ENCODE measurements at places on chromosomes 1 and 21.

- peak; percentile 57 for DNase-seq
These were observed 28.4 kb upstream of the C1orf159 start for GRCh38 chr1:1144122-1144842.

DNA sequence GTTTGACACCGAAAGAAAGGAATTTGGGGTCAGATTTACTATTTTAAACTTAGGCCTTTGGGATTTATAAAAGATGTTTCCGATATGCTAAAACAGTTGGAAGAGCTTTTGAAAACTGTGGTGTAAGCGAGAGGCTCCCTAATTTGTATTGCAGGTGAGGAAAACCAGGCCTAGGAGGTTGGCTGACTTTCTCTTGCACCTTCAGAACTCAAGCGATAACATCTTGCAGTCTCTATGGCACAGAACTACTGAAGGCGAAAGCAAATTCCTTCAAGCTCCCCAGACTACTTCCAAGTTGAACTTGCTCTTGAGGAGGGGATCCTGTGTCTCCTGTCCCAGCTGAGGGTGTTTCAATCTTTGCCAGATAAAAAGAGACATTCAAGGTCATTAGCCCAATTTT is 685.7 kb downstream of the ADGRL2 start:
- DNase-seq, result no peak

- DNase-seq, result peak; percentile 76
These were observed 11.1 kb upstream of the C1orf174 start for GRCh38 chr1:3910857-3911845.

DNA sequence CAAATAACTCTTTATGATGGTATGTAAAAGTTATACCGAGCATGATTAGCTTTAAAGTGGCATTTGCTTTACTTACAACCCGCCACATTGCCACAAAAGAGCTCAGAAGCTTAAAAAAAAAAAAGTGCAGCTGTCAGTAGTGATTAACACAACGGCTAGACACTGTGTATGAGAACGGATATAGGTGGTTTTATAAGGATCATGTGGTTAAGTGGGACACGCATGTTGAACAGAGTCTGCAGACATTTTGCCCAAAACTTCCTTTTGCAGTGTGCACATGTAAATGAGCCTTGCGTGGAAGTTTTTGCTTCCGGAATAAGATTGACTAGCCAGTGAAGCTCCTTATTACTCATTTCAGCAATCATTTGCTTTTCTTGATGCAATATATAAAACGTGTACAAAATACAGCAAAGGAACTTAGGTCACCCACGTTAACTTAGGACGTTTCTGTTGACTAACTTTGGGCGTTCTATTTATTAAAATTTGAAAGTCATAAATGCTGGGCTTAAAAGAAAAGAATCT is 58.7 kb upstream of the RGS1 start:
- DNase-seq, result no peak

GRCh38 chr1:207869859-207870258 is 41.1 kb downstream of the CD34 start:
- DNase-seq, result no peak

DNA sequence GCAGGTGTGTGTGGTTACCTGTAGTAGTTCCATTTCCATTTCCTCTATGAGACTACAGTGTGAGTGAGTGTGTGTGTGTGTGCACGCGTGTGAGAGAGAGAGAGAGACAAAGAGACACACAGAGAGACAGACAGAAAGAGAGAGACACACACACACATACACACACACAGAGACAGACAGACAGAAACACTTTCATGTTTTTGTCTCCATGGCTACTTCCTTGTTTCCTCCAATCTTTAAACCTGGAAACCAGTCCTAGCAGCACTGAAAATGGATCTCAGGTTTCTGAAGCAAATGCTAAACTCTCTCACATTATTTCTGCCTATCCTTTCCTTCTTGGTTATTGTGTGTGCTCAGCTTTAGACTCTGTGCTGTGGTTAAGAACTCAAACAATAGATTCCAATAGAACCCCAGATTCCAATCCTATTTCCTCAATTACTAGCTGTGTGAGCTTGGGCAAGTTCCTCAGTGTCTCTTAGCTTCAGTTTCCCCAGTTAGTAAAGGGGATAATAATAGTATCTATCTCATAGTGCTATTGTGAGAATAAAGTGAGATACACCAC is 22.4 kb upstream of the ABCD3 start:
- no peak for DNase-seq

DNA sequence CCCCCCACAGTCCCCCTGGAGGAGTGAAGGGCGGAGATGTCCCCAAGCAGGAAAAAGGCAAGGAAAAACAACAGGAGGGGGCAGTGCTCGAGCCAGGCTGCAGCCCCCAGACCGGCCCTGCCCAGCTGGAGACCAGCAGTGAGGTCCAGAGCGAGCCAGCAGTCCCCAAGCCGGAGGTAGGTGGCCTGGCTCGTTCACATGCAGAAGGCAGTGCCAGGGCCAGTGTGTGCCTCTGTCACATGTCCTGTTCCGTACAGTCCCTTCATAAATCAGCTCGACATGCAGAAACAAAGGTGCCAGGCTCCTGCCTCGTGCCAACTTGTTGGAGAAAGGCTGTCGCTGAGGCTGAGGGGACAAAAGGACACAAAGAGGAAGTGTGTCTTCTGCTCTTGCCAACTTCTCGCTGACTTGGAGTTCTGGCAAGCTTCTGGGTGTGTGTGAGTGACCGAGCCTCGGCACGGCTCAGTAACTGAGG is 24.1 kb upstream of the MPZL1 start:
- no peak for DNase-seq

DNA sequence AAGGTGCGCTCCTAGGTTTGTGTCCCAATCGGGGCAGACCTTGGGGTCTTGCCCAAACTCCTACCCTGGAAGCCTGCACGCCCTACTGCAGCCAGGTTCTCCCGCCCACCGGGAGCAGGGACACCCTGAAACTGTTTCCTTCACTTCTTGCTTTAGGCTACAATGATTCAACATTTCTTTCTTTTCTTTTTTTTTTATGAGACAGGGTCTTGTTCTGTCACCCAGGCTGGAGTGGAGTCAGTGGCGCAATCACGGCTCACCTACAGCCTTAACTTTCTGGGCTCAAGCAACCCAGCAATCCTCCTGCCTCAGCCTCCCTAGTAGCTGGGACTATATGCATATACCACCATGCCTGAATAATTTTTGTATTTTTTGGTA is 75.8 kb downstream of the ITPKB start:
- DNase-seq, result no peak

- DNase-seq, result no peak
These were observed 11.8 kb upstream of the KHDRBS1 start for GRCh38 chr1:32001863-32002262.

GRCh38 chr1:22539510-22540118 is 23.7 kb upstream of the EPHA8 start:
- no peak for DNase-seq

- DNase-seq, result peak; percentile 55
These were observed 298.9 kb downstream of the KCNT2 start for GRCh38 chr1:196309386-196309785.

DNA sequence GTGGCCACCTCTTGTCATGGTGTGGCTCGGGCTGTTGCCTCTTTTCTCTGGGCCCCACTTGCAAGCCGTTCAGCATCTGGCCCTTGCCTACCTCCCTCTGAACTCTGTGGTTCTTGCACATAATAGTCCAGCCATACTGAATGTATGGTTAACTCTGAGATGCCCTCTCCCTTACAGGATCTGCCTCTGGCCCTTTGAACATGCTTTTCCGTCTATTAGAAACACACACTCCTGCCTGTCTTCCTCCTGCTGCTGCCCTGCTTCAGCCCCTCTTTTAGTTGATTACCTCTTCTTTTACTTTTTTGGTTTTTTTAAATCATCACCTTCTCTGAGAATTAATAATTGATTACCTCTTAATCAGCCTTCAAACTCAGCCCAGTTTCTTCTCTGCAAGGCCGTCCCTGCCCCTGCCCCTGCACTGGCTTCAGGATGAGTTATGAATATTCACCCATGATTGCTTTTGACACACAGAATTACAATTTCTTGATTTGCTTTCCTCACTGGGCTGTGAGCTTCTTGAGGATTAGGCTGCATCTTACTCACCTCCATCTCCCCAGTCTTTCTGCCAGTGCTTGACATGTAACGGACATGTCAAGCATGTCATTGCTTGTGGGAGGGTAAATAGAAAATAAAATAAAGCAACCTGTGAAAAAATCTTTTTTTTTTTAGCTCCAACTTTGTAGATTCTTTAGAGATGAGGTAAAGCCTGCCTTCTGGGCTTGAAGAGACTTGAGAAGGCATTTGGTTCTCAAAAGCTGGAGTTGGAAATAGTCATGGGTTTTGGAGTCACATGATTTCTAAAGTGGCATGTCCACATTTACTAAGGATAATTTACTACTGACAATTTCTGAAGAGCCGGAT is 158.3 kb downstream of the PLXNA2 start:
- DNase-seq, result no peak

- no peak for DNase-seq
These were observed 45.4 kb downstream of the SKI start for GRCh38 chr1:2273401-2274090.

DNA sequence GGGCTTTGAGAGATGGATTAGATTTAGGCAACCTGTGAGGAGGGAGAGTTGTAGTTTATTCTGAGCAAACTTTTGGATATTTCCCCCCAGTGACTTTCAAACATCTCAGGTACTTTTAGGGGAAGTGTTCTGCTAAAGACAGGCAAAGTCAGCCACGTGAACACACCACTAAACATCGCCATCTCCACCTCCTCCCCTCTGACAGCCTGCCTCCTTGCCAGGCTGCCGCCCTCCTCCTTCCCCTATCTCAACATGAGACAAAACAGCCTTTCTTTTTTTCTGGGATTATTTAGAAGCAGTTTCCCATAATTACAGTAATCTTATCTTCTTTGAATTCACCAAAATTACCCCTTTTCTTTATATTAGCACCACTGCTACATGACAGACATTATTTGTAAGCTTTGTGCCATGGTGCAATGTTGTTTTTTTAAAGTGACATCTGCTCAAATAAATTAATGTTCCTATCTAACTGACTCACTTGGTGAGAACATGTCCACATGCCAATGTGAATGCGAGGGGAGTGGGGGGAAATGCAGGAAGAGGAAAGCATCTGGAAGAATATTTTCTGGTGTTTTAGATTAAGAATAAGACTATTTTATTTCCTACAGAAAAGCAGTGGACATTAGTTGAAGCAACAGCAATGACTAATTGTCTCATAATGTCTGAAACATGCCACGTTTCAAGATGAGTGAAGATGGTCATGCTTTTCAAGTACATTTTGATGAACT is 147.8 kb upstream of the ATP1B1 start:
- DNase-seq, result no peak

DNA sequence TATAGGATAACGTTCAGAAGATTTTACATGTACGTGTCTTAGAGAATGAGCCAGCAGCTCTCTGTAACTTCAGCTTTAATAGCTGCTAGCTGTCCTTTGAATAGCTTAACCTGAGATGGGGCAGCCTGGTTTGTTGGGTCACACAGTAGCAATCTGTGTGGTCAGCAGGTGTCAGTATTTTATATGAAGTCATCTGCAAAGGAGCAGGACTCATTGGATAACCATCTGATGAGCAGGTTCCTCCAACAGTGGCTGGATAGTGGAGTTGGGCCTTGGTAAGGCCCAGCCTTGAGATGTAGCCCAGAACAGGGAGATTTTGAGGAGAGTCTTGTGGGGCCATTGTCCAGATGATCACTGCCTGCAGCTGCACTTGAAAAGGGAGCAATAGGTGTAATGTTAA is 6.4 kb downstream of the GSTM5 start:
- DNase-seq, result peak; percentile 40

DNA sequence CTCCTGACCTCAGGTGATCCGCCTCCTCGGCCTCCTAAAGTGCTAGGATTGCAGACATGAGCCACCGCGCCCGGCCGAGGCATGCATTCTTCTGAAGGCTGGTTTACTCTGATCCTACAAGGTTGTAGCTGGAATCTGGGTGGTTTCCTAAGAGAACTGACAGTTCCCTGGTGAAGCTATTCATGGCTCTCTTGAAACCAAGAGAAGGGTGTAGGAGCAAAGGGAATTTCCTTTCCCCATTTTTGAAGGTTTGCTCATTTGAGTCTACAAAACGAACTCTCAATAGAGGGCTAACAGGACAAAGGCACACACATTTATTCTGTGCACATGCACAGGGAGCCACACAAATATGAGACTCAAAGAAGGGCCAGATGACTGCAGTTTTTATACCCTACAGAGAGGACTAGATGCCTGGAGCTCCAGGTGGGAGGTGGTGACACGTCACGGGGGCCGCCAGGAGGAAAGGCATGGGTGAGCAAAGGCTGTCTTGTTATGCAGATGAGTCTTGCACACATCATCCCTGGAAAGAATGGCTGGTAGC is 49.5 kb upstream of the ERRFI1 start:
- DNase-seq, result no peak

- no peak for DNase-seq
These were observed 12.8 kb downstream of the ETNK2 start for GRCh38 chr1:204139088-204139487.

DNA sequence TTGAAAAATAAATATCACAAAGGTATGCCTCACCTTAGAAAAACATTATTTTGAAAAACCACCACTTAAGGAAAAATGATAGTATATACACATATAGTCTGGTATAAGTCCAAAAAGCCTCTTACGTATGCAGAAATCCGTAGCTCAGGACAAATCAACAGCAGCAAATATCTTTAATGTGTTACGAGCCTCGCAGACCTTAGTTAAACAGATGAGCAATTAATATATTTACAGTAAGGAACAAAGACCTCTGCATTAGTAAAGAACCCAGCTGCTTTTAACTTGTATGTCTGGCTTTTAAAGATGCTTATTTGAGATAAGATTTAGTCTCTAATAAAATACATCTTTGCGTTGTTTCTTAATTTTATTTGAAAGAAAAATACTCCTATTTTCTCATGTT is 79.9 kb upstream of the CHRM3 start:
- DNase-seq, result no peak

DNA sequence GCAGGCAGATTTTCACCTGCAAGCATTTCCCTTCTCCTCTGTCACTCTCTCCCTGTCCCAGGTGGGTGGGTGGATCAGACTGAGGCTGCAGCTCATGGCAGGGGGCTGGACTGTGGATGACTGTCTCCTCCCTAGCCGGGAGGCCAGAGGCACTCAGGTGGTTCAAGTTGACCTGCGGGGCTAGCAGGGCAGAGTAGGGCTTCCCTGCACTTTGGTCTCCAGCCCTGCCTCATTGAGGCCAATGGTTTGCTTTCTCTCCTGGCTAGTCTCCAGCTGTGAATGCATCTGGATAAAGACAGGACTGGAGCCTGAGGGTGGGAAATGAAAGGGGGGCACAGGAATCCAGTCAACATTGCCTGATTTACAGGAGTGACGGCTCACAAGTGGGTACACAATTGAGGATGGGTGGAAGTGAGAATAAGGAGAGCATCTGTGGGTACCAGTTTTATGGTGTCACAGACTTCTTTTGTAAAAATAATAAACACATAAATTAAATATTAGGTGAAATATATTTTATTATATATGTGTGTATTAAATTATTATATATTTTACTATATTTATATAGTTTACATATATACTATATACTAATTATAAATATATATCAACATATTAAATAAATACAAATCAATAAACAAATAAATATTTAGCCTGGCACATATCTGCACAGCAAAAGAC is 25.6 kb downstream of the RUNX1 start:
- no peak for DNase-seq

DNA sequence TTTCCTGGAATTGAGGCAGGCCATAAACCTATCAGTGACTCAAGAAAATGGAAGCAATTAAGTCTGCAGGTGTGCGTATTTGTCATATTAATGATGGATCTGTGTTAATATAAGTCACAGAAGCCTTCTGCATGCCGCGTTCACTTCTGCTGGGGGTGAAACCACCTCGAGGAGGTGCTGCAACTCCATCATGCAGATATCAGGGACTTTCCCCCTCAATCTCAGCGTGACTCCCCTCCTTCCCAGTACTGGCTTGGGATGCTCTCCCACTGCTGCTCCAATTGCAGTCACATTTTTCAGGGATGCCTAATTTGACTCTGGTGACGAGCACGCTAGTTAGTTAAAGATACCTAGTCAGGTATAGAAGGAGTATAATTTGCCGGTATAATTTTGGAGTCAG is 87.5 kb downstream of the ASTN1 start:
- DNase-seq, result no peak

Data from LoVo (cell line).